ENCODE measurements at places on chromosomes 1 and 21.

DNA sequence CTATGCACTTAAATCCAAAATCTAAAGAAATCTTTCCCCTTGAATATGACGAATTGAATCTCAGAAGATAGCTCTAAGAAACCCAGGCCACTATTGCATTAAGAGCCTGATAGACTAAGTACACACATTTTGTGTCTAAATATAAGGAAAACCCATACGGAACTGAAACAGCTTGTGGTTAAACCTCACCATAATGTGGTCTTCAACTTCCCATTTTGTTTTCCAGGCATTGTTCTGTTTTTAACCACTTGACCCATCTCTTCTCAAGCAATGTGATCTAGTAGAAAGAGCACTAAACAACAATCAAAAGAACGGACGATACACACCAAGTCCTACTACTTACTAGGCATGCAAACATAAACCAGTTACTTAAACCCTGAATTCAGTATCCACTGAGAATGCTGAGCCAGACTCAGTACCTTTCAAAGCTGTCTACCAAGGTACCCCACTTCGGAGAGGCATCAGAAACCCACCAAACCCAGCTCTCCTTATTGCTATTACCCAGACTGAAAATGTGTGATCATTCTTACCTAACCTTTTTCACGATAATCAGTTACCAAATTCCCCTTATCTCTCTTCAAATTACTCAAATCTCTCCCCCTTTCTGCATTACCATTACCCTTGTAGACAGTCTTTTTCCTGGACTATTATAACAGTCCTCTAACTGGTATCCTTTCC is 12.8 kb downstream of the OTUD7B start:
- DNase-seq, result no peak

DNA sequence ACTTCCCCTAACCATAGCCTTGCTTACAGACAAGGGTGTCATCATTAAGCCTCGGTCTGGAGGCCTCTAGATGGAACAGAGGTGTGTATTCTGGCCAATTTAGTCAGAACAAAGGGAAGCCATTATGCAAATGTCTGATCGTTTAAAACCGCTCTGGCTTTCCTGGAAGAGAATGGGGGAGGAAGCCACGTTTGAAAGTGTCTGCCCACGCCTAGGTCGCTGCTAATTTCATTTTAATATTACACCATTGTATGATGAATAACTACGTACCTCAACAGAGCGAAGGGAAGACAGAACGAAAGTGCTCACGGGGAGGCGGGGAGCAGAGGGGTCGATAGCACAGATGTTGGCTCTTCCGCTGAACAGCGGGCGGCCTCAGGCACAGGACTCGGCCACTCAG is 41.1 kb upstream of the CSF3R start:
- DNase-seq, result no peak

GRCh38 chr21:33883118-33883517 is 32.5 kb downstream of the ATP5PO start:
- no peak for DNase-seq

GRCh38 chr1:160570840-160571239 is 8.5 kb downstream of the CD84 start:
- DNase-seq, result no peak

- DNase-seq, result no peak
Observed at GRCh38 chr1:97947695-97948094, 26.9 kb upstream of the DPYD start.

- DNase-seq, result no peak
Observed at GRCh38 chr21:43355925-43356289, 71.0 kb downstream of the SIK1 start.

DNA sequence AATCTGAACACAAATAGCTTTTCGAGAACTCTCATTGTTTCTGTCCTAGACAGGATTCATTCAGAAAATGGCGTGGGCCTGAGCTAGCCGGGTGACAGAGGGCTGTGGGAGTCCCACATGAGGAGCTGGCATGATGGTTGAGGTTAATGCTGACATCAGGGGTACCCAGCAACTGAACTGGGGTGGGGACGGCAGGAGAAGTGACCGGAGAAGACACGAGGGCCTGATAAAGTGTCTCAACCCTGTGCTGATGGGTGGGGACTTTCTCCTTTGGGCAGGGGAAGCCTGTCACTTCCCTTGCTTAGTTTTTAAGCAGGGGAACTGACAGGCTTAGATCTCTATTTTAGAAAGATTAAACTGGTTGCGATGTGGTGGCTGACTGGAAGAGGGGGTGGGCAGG is 14.6 kb downstream of the CHIT1 start:
- DNase-seq, result no peak

DNA sequence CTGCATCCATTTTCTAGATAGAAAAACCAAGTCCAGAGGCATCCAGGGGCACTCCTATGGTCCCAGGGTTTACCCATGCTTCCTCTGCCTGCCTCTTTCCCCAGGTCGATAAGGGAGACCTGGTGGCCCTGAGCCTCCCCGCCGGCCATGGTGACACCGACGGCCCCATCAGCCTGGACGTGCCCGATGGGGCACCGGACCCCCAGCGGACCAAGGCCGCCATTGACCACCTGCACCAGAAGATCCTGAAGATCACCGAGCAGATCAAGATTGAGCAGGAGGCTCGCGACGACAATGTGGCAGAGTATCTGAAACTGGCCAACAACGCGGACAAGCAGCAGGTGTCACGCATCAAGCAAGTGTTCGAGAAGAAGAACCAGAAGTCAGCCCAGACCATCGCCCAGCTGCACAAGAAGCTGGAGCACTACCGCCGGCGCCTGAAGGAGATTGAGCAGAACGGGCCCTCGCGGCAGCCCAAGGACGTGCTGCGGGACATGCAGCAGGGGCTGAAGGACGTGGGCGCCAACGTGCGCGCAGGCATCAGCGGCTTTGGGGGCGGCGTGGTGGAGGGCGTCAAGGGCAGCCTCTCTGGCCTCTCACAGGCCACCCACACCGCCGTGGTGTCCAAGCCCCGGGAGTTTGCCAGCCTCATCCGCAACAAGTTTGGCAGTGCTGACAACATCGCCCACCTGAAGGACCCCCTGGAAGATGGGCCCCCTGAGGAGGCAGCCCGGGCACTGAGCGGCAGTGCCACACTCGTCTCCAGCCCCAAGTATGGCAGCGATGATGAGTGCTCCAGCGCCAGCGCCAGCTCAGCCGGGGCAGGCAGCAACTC is 41.3 kb downstream of the TMCC2 start:
- DNase-seq, result no peak

DNA sequence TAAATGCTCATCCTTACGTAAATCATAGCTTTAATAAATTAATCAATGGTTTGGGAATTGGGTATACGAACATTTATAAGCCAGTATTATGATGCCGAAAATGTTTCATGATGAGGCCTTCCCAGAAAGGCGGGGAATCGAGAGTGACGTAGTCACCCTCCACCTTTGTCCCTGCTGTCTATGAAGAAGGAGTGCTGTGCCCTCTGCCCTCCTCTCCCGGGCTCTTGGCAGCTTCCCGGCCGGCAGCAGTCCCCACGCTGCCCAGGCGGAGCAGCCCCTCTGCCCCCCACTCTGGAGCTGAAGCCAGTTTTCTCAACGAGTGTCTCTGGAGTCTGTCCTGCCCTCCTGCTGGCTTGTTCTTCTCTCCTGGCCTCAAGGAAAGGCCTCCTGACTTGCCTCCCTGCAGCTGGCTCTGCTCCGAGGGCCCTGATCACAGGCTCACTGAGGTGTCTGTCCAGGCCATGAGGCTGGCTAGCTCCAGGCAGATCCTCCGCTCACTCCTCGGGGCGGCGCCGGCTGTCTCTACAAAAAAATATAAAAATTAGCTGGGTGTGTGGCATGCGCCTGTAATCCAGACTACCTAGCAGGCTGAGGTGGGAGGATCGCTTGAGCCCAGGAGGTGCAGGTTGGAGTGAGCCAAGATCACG is 150.7 kb upstream of the COL6A1 start:
- peak; percentile 42 for DNase-seq

DNA sequence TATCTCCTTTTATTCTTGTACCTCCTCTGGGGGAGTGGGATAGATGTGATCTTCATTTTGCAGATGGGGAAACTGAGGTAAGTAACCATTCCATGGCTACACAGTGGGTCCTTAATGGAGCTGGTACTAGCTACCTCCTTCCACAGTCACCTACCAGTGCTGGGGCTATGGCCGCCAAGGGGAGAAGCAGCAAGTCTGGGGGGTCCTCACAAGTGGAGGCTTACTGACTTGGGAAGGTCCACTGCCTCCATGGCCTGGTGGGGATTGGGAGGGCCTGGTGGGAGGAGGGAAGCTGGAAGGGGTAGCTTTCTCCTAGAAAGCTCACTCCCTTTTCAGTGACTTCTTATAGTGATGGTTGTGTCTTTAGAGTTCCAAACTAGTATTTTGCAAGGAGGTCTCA is 5.9 kb upstream of the FOXO6 start:
- no peak for DNase-seq

GRCh38 chr1:205396967-205397616 is 24.8 kb downstream of the LEMD1 start:
- DNase-seq, result peak; percentile 42

DNA sequence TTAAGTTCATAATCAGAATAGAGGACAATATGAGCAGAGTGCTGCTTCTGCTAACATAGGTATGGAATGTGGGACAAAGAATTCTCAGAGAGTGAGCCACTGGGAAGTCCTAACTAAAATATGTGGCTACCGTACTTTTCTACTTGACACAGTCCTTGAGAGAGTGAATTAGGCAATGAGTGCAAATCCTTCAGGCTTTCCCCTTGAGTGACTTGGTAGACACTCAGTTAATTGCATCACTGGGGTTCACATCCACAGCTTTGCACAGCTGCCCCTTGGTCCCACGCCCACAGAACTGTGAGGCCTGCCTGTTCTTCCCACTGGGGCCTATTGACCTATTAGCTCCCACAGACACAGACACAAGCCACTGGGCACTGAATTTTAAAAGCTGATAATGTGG is 40.5 kb upstream of the PAXBP1 start:
- DNase-seq, result no peak

GRCh38 chr1:3767328-3767925 is 5.1 kb upstream of the SMIM1 start:
- DNase-seq, result no peak

DNA sequence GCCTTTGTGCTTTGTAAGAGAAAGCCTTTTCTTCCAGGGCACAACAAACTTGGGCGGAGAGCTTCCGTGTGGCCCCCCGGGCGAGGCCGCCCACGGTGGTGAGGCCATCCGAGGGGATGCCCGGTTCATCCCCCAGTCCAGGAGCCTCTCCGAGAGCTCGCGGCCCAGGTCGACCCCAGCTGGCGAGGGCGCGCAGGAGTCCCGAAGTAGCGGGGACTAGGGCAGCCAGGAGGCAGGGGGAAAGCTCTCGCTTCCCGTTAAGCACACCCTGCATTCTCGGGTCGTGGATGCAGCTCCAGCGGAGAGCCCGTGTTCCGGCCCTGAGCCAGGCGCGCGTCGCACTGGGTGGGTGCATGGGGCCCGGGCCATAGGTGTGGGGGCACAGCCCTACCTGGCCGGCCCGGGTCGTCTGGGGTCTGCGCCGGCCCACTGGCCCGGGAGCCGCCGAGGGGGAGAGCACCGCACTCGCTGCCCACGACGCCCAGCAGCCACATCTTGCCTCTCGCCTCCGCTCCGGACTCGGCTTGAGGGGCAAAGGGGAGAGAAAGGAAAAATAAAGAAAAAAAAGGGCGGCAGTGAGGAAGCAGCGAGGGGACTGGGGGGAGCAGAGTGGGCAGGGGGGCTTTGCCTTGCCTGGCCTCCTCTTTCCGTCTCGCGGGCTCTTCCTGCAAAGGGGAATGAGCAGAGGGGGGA is 1.8 kb downstream of the RNF220 start:
- no peak for DNase-seq

DNA sequence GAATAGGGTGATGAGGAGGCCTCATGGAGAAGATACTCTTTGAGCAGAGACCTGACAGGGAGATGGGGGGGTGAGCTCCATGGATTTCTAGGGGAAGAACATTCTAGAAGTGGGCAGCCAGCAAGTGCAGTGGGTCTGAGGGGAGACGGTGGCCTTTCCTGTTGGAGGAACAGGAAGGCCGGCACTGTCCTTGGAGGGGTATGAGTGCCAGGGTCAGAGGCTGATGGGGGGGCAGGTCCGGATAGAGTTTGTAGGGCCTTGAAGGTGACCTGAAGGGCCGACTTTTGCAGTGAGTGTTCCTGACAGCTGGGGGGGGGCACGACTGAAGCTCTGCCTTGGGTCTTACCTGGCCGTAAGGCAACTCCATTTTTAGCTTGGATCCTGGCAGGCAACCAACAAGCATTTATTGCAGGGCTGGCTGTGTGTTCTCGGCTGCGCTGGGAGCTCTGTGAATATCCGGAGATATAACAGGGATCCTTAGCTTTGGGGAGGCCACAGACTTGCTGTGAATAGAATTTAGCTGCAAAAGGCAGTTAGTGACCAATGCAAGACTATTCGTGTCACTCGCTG is 130.6 kb downstream of the MRPS6 start:
- DNase-seq, result no peak

GRCh38 chr1:109971559-109971958 is 13.0 kb upstream of the AHCYL1 start:
- no peak for DNase-seq

DNA sequence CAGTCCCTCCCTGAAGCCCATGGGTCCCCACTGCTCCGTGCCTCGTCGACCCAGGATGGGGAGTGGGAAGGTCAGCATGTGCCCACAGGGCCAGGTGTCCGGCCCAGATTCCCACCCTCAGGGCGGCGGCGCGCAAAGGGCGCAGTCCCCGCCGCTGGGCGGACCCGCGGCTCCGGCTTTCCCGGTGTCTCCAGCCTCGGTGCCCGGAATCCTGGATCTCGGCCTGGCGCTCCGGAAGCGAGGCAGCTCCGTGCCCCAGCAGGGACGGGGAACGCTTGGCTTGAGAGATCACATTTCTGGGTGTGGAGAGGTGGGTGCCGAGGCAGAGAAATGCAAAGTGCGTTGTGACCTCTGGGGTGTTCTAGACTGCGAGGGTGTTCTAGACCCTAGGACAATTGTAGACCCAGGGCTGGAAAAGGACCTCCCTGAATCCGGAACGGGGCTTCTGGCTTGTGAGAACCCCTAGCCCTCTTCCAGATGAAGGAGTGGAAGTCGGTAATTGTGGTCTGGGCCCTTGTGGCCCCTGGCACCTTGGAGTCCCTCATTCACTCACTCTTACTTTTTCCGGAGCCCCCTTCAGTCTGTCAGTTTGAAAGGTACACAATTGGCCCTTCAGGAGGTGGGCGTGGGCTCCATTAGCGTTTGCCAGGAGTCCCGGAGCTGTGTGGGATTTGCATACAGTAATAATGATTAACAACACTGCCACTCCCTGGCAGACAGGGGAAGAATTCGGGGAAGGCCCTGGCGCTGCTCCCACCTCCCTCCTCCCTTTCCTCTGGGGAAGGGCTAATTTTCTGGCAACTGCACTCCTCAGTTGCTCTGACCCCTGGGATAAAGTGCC is 1.6 kb upstream of the KCND3 start:
- peak; percentile 42 for DNase-seq

Measured in large intestine (tissue), 12 donors.